Iris pigment epithelial cell (primary cell): ENCODE measurements at places on chromosomes 11 and 22.

DNA sequence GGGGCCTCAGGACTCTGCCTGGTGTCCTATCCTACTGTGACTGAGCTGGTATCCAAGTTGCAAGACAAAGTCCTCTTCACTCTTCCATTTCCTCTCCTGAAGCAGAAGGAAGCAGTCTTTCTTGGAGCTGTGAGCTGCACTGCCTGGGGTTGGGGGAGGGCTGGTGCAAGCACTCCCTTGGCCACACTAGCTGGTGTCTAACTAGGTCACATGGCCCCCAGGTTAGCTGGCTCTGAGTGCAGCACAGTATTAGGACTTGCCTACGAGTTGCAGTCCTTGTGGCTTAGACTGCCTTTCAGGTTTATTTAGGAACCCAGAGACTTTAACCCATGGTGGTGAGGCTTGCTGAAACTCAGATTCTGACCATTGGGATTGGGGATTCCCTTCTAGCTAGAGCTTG lies 138.9 kb downstream of the NELL1 start:
- no peak for DNase-seq

GRCh38 chr11:96412761-96413381 lies 23.1 kb downstream of the JRKL start:
- DNase-seq: no peak

DNA sequence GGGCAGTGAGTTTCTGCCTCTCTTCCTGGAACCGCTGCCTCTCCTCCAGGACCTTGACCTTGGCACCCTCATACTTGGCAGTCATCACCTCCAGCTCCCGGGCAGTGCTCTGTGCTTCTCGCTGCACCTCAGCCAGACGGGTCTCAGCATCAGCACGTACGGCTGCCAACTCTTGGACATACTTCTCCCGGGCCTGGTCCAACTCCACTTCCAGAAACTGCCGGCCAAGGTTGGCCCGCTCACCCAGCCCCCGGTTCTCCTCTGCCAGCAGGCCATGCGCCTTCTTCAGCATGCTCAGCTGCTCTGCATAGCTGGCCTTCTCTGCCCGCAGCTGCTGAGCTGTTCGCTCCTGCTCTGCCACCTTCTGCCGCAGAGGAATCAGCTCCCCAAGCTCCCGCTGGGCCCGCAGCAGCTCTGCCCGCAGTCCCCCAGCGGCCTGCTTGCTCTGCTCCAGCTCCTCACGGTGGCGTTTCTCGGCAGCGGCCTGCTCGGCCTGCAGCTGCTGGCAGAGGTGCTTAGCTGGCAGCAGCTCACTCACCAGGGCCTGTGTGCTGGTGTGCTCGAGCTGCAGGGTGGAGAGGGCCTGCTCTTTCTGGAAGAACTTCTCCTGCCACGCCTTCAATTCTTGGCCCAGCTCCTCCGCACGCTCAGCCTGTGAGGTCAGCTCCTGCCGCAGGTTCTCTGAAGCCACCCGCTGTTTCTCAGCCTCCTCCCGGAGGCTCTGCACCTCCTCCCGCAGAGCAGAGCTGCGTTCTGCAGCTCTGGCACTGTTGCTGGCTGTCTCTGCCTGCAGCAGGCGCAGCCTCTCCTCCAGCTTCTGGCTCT lies 14.4 kb downstream of the IL18BP start:
- DNase-seq: peak; percentile 63

- DNase-seq: peak; percentile 75
Measured at GRCh38 chr11:94563176-94563847, 3.9 kb upstream of the PIWIL4 start.

DNA sequence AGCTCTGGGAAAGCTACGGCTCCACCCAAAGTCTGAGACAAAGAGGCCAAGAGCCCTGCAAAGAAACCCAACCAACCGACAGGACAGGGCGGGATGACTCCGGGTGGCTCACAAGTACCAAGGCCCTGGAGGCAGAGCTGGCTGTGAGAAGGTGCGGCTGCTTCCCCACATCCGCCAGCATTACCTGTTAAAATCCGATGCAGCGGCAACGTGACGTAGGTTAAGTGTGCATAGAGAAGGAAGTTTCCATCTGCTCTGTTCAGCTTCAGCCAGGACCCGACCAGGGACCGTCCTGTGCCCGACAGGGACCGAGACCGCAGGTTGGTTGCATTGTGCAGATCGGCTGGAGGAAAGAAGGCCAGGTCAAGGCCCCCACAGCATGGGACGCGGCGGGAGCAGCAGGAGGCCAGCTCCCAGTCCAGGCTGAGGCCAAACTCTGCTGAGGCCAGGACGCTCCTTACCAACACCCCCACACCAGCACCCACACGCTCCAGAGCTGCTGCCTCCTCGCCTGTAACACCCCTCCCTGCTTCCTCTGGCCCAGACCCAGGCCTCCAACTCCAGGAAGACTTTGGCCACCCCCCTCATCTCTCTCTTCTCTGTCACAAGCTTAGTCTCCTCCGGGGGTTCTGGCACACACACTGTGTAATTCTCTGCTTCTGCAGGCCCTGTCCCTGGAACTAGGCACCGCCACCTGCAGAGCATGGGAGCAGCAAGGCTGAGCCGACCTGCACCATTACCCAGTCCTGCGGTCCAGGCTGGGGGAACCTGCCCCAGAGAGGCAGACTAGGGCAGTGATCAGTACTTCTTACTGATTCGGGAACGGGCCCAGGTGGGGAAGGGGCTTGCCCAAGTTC lies 34.1 kb downstream of the NUP50 start:
- DNase-seq: no peak

- DNase-seq: no peak
Measured at GRCh38 chr22:26783885-26784284, 126.5 kb downstream of the MIAT start.

GRCh38 chr11:116168459-116168787 lies 604.4 kb downstream of the BUD13 start:
- DNase-seq: no peak

DNA sequence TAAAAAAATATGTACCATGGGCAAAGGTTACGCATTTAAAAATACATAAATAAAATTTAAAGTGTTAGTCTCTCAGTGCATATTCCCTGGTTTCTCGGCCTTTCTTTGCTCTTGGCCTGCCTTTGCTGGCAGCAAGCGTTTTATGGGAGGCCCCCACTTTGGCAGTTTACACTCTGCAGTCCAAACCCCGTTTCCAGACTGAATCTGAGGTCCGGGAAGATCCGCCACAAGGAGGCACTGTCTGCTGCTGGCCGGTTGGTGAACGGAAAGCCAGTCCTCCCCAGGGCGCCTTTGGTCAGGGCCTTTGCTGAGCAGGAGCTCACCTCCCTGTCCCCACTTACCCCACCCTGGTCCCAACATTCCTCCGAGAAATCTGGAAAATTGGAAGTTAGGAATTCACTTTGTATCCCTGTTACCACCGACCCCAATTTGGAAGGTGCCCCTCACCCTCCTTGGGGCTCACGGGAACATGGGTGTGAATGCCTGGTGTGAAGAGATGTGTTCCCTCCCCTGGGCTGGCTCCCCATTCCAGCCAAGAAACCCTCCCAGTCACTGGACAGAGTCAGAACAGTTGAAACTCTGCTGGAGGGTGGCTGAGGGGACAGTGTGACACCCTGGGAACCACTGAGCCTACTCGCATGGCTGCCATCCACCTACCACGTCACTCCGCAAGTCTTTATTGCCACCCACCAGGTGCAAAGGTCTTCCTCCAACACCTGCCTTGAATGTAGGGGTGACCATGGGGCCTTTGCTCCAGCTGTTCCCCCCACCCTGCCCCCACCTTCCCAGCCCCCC lies 9.4 kb upstream of the SF1 start:
- DNase-seq: peak; percentile 54

DNA sequence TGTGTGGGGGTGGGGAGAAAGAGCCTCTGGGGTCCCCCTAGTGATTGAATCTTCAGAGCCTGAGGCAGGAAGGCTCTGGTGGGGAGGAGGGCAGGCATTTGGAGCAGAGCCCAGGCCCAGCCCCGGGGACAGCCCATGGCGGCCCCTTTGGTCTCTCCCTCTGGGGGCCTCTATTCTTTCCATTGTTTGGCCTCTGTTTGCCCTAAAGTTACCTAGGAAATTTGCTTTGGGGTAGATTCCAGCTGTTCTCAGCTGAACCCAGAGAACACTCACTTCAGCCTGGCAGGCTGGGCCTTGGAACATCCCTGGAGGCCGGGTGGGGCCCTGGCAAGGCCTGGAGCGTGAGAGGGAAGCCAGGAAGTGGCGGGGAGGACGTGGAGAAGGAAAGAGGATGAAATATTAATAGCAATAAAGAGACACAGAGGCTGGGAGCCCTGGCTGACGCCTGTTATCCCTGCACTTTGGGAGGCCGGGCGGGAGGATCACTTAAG lies 22.9 kb upstream of the A4GALT start:
- DNase-seq: no peak

DNA sequence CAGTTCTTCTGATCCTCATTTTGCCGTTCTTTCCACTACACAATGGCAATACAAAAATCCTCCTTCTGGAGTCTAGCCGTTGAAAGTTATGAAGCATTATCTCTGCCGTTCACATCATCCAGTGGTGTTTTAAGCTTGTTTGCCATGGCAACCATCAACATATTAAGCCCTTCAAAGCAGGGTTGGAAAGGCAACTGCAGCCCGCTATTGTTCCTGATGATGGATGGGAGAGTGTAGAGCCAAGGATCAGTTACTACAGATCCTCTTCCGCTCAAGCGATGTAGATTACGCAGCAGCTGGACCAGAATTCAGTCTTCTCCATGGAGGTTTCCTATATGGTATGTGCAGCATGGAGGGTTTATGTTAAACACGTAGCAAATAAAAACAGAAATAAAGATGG lies 352.7 kb downstream of the NTM start:
- DNase-seq: no peak

GRCh38 chr11:112837162-112837826 lies 123.9 kb upstream of the NCAM1 start:
- peak; percentile 3 for DNase-seq

GRCh38 chr11:15234796-15235195 lies 120.1 kb downstream of the INSC start:
- no peak for DNase-seq

DNA sequence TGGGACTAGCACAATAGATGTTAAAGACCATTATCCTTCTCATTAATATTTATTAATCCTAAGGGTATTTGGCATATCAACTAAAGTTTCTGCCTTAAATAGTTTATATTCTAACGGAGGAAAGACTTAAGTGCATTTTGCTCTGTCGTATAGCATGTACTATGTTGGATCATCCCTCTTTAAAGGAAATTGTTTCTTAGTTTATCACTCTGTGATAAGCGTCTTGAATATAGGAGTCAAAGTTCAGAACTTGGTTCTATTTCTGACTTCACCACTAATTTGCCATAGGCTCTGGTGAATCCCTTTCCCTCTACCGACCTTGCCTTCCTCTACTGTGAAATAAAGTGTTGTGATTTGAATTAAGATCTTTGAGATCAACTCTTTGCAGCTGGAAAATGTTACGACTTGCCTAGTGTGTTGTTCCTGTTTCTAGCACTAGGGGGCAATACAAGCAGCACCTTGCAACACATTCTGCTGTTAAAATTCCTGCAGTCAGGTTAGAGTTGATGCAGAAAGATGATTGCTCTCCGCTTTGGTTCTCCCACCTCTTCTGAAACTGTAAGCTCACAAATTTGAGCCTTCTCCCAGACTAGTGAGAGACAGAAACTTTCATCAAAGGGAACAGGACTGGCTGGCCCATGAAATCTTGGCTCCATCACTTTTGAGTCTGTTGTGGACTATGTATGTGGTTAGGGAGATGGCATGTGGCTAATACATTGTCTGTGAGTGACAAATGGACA lies 27.8 kb upstream of the ZNRF3 start:
- DNase-seq: peak; percentile 74

GRCh38 chr22:50030297-50031188 lies 18.0 kb upstream of the IL17REL start:
- peak; percentile 69 for DNase-seq

DNA sequence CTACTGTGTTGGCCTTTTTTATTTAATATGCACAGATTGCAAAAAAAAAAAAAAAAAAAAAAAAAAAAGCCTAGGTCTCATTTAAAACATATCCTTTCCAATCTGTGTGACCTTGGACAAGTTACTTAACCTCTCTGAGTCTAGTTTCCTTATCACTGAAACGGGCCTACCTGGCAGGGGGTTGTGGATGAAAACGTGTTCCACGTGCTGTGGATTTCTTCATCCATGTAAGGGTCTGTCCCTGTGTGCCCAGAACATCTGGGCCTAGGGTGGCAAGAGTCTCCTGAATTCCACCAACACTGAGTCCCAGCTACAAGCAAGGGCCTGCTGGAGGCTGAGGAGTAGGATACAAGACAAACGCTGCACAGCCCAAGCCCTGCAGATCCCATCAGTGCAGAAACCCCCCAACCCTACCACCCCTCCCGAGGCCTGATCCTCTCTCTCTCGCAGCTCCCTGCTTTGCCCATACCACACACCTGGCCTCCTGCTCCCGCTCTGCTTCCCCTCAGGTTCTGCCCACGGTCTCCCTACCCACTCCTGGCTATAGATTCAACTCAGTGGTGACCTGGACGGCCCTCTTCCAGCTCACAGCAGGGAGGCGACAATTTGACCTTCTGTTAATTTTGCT lies 4.7 kb upstream of the GNAZ start:
- no peak for DNase-seq
